Substantia nigra (tissue), 51 donors: ENCODE measurements at places on chromosomes 2 and 18.

DNA sequence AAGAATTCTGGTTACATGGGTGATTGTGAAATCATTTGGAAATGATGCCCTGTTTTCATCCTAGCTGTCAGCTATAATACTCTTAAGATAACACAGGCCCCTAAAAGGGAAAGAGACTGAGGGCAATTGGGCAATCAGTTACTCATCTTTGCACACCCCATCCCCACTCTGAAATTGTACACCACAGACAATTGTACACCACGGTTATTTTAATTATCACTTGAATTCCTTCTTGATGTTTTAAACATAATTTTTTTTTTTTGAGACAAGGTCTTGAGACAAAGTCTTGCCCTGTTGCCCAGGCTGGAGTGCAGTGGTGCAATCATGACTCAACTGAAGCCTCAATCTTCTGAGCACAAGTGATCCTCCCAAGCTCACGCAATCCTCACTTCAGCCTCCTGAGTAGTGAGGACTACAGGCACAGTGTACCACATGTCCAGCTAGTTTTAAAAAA, 862.4 kb upstream of the ACVR2A start:
- DNase-seq = no peak

DNA sequence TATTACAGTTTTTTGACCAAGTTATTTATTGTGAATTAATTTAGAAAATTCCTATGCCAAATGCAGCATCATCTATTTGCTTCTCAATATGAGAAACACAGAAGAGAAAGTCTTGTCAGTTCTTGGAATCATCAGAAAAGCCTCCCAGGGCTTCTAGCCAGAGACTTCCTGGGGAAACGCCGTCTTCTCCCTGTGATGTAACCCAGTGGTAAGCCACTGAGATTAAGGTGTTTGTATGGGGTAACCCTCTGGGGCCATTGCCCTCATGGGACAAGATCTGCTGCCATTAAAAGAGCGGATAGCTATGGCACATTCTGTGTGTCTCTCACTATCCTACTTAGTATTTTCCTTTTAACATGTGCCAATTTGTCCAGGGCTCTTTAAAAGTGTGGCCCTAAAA, 28.0 kb downstream of the ANKRD29 start:
- DNase-seq = no peak

- no peak for DNase-seq
Measured at GRCh38 chr18:46723856-46724415, 32.9 kb downstream of the ST8SIA5 start.

- no peak for DNase-seq
Measured at GRCh38 chr2:20666304-20667150, at the start of gene GDF7. Gene GDF7 (plus strand): TSS chr2:20667144. CDS start chr2:20667240, 96 bp downstream.

GRCh38 chr18:41765460-41765859, 189.6 kb upstream of the PIK3C3 start:
- no peak for DNase-seq

DNA sequence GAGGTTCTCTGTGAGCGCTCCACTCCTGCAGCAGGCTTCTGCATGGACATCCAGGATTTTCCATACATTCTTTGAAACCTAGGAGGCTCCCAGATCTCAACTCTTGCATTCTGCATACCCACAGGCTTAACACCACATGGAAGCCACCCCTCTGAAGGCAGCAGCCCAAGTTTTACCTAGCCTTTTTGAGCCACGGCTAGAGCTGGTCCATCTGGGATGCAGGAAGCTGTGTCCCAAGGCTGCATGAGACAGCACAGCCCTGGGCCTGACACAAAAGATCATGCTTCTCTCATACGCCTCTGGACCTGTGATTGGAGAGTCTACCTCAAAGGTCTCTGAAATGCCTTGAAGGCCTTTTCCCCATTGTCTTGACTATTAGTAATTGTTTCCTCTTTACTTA, 53.6 kb upstream of the RPRM start:
- no peak for DNase-seq

DNA sequence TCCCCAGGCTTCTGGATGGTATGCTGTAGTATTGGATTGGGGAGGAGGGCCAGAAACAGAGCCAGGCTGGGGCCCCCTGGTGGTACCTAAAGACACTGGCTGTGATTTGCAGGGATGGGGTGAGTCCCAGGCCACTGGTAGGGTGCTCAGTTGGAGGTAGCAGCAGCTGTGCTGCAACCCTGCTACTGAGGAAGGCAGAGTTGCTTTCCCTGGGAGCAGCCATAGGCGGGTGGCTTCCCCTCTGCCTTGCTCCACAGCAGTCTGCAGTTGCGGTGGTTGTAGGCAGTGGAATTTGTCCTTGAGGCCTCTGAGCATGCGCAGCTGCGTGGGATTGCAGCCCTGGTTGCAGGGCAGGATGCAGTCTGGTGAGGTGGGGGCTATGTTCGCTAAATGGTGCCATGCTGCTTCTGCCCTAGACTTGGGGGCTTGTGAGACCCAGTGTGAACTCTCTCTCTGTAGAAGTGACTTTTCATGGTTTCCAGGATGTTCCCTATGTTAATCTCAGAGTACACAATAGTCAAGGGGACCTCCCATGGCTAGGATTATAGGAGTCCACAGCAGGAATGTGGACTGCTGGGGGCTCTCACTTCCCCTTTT, 443.5 kb downstream of the XIRP2 start:
- DNase-seq = no peak

GRCh38 chr2:101740555-101740964, 43.1 kb downstream of the MAP4K4 start:
- DNase-seq = no peak

DNA sequence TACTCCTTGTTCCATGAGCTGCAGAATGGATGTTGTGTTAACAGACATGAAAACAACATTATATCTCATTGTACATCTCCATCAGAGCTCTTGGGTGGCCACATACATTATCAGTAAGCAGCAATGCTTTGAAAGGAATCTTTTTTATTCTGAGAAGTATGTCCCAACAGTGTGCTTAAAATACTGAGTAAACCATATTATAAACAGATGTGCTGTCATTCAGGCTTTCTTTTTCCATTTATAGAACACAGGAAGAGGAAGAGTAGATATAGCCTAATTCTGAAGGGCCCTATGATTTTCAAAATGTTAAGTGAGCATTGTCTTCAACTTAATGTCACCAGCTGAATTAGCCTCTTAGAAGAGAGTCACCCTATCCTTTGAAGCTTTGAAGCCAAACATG, 44.3 kb upstream of the CABYR start:
- no peak for DNase-seq

- no peak for DNase-seq
Measured at GRCh38 chr2:188850786-188851185, 123.4 kb upstream of the COL3A1 start.

DNA sequence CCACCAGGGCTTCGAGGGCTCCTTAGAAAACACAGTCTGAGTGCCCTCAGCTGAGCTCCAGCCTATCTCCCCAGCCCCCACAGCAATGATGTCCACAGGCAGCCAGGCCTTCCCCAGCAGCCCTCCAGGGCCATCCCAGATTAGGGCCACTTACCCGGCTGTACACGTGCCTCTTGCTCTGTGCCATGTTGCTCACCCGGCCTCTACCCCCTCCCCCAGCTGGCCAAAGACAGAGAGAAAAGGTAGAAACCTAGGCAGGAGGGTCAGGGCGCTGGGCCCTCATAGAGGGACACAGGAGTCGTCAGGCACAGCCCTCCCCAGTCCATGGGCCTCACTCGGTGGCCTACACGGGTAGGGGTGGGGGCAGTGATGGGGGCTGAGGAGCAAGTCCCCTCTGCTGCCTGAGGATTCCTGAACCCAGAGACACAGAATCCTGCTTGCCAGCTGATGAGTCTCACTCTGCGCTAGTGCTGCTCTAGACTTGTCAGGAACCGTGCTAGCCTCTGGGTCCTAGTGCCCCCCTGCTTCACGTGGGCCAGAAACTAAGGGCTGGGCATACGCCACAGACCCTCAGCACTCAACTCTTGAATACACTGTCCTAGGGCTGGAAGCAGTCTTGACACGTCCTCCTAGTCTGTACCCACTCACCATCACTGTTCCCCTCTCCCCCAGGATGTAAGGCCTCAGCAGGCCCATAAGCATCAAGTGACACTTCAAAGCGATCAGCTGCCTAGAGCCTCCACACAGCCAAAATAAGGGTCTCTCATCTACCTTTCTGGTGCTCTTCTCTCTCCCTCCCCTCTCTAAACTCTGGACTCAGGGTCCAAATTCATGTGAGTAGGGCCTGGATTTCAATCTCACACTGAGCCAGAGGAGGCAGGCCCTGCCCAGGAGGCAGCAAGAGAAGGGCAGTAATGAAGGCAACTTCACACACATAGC, at the start of gene DCTN1:
Gene DCTN1, minus strand, starts transcription at position 461 of the 939 bp plus-strand sequence. Its CDS starts 274 bp downstream, at position 187.
- peak; percentile 45 for DNase-seq

DNA sequence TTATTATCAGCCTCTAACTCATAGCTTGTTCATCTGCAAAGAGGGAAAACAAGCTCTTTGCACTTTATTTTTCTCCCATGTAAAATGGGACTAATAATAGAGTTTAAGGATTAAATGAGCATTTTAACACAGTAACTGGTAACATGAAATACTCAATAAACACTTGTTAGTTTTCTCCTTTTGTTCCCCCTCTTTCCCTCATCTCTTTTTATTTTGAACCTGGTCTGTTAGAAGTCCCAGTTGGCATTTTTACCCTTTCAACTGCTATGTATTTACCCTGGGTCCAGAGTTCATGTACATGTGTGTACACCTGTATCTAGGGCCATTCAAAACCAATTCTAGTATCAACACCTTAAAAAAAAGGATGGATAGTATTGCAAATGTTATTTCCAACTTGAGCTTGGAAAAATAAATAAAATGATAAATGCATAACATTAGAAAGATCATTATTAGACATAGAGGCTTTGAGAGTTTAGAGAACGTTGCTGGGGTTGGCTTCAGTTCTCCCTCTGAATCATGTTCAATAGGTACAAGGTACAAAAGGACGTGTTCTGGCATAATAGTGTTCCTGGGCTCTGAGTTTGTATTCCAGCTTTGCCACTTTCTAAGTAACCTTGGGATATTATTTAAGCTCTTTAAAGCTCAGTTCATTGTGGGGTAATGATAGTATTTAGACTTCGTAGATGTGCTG, 5.2 kb upstream of the VPS54 start:
- no peak for DNase-seq

DNA sequence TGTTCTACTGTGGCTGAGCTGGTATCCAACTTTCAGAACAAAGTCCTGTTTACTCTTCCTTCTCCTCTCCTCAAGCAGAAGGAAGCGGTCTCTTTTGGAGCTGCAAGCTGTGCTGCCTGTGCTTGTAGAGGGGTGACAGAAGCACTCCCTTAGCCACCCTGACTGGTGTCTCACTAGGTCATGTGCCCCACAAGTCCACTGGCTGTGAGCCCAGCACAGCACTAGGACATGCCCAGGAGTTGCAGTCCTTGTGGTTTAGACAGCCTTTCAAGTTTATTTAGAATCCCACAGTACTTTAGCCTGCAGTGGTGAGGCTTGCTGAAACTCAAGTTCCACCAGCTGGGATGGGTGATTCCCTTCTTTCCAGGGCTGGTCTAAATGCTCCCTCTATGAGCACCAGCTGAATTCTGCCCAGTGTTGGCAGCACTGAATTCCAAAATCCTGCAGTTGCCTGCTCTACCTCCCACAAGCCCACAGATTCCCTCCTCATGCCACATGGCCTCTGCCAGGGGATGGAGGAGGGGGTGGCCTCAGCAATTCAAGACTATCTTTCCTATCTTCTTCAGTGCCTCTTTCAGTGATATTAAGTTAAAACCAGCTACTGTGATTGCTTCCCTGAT, 61.2 kb downstream of the CCDC85A start:
- DNase-seq = no peak

GRCh38 chr2:86280191-86280667, 57.2 kb downstream of the REEP1 start:
- DNase-seq = no peak

DNA sequence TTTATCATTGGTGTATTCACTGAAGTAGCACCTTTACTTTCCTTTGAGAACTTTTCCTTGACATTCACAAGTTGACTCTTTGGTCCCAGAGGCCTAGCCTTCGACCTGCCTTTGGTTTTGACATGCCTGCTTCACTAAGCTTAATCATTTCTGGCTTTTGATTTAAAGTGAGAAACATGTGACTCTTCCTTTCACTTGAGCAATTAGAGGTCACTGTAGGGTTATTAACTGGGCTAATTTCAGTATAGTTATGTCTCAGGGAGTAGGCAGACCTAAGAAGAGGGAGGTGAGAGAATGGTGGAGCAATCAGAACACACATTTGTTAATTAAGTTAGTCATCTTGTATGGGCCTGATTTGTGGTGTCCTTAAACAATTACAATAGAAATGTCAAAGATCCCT, 1040.7 kb upstream of the SLC39A10 start:
- DNase-seq = no peak

DNA sequence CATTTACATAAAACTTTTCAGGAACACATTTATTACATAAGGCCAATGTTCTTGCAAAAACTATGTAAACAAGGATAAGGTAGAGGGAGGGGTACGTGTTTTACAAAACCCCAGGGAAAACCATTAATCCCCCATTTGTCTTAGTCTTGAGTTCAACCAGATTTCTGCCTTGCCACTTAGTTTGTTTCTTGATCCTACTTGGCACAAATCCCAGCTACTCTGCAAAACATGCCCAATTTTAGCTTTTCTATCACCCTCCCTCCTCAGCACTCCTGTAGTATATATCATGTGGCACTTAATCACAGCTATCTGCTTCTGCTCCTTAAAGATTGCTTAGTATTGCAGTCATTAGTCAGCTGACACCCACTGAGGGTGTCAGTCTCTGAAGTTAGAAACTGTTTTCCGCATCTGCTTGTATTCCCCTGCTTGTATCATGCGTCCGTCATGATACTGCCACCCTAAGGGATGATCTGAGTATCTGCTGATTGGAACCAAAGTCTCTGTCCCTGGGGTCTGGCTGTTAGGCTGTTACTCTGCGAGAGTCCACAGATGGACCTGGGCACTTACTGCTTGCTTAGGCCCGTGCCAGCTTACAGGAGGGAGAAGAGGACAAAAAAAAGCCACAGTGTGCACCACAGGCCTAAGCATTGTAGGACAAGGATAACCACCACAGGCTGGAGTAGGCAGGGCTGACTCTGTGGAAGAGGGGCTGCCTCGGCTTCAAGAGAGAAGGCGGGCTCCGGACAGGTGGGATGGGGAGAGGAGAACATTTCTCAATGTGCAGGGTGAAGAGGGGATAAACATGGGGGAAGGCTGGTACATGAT, 82.2 kb downstream of the EPAS1 start:
- no peak for DNase-seq

- no peak for DNase-seq
Measured at GRCh38 chr2:41695198-41696113, 352.4 kb upstream of the PKDCC start.

DNA sequence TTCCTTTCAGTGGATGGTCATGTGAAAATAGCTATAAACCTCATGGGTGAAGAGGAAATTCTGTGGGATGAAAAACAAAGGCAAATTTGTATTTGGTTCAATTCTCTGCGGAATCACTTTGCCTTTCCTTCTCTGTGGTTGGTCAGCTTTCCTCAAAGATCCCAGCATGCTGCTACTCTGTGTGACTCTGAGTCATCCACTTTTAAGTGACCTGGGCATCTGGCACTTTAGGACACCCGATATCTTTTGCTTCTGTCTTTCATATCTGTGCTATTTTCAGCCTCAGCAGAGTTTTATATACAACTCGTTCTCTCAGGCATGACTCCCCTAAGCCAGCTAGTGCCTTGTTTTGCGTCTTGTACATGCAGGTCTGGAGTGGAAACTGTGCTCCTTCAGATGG, 217.0 kb upstream of the PIEZO2 start:
- no peak for DNase-seq
